Caki2 (cell line): ENCODE measurements at places on chromosomes 6 and 20.
A peak's percentile ranks its signal among the peaks of the same experiment; 100 is the strongest.

- DNase-seq, result no peak
Observed at GRCh38 chr6:14211562-14211942, 94.0 kb downstream of the CD83 start.

GRCh38 chr6:117956386-117956785 is 49.3 kb downstream of the SLC35F1 start:
- no peak for DNase-seq

- no peak for DNase-seq
Observed at GRCh38 chr6:122432816-122433215, 33.4 kb downstream of the HSF2 start.

GRCh38 chr6:148578837-148579565 is 167.8 kb upstream of the UST start:
- DNase-seq, result no peak

- DNase-seq, result no peak
Observed at GRCh38 chr6:149211046-149211571, 106.4 kb upstream of the TAB2 start.

DNA sequence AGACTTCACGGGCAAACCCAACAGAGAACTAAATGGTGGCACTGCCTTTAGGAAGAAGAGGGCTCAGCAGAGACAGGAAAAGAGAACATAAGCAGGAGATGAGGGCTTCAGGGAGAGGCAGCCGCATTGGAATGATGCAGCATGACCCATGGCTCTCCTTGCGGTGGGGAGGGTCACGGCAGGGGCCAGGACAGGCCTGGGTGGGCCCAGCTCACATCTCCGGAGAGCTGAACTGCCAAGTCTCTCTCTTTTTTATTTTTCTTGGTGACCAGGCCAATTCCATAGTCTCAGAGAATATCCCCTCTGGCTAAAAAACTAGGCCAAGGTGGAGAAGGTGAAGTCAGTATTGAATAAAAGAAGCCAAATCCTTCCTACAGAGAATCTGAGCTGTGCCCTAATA is 77.5 kb upstream of the TRAF3IP2 start:
- DNase-seq, result no peak

- no peak for DNase-seq
Observed at GRCh38 chr6:123332070-123332469, 304.7 kb downstream of the TRDN start.

DNA sequence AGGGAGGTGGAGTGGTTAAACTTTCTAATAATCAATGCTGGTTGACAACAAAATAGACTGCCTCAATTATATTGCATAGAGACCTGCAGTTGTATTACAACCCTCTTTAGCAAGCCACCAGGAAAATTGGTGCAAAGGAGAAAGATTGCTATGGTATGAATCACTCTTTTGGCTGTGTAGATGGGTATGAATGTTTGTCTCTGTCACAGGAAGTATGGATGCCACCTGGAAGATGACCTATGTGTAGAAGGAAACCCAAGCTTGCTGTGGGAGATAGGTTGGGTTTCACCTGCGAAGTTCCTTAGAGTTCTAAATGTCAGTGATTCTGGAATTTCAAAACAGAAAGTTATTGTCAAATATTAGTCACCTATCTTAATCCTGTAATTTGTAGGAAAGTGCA is 134.6 kb downstream of the SOBP start:
- DNase-seq, result no peak

DNA sequence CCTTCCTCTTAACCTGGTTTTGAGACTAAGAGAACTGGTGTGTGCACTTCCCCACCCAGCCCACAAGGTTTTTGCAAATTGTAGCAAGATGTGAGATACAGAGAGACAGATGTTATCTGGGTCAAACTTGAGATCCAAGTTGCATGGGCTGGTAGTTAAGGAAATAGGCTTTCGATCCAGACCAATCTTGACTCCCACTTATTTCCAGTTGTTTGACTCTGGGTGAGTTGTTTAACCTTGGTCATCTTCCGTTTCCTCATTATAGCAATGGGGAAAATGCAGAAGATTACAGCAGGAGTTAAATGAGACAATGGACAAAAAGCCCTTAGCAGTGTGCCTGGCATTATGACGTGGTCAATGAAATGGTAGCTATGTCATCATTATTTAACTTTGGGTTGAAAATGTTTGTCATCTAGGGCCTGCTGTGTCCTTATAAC is 1.7 kb downstream of the SNX21 start:
- no peak for DNase-seq

DNA sequence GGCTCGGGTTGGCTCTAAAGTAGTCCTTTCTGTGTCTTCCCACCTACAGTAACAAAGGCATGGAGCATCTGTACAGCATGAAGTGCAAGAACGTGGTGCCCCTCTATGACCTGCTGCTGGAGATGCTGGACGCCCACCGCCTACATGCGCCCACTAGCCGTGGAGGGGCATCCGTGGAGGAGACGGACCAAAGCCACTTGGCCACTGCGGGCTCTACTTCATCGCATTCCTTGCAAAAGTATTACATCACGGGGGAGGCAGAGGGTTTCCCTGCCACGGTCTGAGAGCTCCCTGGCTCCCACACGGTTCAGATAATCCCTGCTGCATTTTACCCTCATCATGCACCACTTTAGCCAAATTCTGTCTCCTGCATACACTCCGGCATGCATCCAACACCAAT is 291.2 kb downstream of the ESR1 start:
- DNase-seq, result no peak

DNA sequence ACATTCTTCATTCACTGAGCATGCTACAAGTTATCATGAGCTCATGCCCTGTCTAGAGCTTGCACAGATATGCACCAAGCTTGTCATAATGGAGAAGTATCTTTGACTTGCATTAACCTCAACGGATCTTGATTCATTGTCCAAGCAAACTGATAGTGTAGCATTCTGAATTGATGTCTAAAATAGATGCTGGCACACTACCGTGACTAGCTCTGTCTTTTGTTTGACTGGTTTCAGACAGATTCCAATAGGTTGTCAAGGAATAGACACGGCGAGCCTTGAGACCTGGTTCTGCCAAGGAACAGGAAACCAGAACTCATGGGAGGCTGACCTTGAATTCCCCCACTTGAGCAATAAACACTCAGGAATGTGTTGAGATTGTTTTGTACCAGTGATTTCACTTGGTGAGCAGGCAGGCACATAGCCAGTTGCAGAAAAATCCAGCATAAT is 1153.1 kb upstream of the GJE1 start:
- no peak for DNase-seq

GRCh38 chr20:63829945-63830835 is 874 bp downstream of the ZBTB46 start:
- no peak for DNase-seq

DNA sequence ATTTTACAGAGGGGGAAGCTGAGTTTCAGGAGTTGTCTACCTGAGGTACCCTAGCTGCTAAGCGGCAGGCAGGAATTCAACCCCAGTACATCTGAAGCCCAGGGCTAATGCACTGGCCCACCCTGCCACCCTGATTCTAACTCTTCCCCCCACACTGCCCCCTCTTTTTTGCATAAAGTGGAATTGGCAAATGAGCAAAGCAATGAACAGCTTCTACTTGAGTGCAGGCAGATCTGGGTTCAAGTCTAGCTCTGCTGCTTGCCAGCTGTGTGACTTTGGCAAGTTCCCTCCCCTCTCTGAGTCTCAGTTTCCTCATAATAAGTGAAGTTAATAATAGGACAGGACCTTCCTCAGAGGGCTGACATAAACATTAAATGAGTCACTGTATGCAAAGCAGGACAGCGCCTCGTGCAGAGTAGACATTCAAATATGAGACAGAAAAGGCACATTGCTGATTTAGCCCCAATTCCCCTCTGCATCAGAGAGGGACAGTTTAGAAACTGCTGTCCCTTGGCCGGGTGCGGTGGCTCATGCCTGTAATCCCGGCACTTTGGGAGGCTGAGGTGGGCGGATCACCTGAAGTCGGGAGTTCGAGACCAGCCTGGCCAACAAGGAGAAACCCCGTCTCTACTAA is 4.7 kb downstream of the ADA start:
- peak; percentile 47 for DNase-seq

DNA sequence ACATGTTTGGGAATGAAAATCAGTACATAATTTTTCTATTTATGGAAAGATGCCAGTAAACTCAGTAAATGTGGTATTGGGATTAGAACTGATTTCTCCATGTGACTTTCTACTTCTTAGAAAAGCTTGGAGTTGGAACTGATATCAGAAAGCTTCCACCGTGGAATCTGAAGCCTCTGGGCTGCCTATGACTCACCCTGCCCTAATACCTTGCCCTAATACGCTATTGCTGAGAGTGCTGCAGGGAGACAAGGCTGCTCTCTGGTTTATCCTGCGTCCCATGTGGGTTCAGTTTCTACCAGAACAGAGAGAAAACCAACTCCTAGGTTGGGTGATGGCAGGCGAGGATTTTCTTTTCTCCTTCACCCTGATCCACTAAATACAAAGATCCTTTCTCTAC is 3.3 kb upstream of the STMND1 start:
- DNase-seq, result no peak

- DNase-seq, result no peak
Observed at GRCh38 chr6:3011592-3011991, 11.9 kb downstream of the NQO2 start.
